Left hindlimb (tissue), 1 donor: ENCODE measurements at places on chromosomes 2 and 18.

DNA sequence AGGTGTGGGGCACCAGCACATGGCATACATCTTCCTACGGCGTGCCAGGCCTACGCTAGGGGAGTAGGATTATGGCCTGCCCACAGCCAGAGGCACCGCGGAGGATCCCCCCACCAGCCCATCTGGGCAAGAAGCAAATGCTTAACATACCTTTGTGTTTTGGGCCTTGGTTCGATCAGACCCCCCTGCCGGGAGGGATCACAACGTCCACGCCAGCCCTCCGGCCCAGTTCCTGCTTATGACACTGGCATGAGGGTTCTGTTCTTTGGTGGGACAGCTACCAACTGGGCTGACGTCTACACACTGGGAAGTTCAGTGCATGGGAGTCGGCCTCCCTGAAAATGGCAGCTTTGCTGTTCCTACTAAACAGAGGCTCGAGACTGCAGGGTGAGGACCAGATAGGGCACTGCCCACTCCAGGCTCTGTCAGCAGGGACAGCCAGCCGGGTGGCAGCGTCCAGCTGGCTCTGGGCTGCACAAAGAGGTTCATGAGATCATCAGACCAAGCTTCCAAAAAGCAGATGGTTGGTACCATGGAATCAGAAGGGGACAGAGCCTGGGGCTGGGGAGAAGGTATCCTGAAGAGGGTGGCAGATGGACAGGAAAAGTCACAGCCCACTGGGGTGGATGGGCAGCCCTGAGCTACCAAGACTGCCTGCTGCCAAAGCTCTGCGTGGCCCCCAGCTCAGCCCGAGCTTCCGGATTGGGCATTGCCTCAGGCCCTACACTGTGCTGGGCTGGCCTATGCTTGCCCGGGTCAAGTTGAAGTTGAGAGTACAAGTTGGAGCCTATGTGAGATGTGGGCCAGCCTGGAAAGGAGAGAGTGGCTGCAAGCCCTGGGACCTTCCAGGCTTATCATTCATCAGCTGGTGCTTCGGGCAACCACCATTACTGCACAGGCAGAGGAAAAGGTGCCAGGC is 61.7 kb upstream of the TEX51 start:
- DNase-seq = no peak

GRCh38 chr2:28979576-28980366 is 1.3 kb upstream of the TOGARAM2 start:
- DNase-seq = no peak

GRCh38 chr2:171490577-171490976 is 31.7 kb upstream of the CYBRD1 start:
- no peak for DNase-seq

GRCh38 chr2:129483366-129483765 is 496.1 kb upstream of the RAB6C start:
- DNase-seq = no peak

DNA sequence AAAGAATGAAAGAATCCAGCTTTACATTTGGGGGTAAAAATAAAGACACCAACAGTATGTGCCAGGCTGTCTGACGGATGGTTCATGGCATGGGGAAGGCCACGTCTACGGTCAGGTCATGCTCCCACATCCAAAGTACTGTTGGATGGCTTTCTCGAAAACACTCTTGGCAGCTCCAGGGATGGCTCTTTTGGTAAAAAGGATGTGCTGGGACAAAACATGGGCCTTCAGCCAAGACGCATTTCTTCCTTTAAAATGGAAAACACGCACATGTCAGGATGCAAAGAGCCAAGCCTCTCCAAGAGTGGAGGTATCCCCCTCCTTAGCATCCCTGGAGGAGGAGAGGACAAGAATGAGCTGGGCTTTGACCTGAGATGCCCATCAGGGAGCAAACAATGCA is 376.5 kb upstream of the KLHL29 start:
- DNase-seq = no peak

GRCh38 chr2:224832207-224832606 is 116.0 kb upstream of the CCDC195 start:
- DNase-seq = no peak

GRCh38 chr2:167471332-167471731 is 583.1 kb downstream of the XIRP2 start:
- no peak for DNase-seq

DNA sequence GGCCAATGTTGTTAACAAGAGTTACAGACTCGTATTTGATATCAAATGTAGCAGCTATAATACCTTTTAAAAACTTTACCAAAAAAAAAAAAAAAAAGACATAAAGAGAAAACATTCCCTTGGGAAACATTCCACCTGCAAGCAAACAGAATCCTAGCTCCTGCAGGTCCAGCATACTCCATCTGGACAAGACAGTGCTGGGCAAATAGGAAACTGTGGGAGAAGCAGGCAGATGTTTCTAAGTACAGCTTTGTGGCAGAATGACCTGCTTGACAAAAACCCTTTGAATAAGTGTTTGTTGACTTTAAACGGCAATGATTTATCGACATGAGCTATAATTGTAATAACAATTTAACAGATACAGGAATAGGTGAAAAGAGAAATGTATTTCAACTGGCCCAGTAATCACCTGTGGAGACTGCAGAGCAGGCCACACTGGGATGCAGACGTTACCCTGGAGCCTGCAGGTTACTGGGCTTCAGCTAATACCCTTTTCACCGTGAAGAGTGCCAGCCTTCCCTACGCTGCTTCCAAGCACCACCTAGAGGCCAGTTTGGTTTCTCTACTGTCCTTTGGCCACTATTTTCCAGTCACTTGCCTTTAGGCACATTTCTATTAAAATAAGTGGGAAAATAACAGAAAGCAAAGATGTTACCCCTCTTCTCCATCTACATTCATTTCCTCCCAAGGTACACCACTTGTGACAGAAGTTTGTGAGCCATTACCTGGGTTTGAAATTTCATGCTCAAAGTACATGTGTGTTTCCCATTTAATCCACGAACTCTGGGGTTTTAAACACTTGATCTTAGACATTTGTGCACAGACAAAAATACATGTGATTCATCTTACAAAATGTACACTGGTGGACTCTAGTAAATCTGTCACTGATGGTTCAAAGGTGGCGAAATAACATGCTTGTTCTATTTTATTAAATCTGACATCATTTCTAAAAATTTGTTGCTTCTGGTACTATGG is 96.9 kb upstream of the ZNF397 start:
- DNase-seq = no peak

DNA sequence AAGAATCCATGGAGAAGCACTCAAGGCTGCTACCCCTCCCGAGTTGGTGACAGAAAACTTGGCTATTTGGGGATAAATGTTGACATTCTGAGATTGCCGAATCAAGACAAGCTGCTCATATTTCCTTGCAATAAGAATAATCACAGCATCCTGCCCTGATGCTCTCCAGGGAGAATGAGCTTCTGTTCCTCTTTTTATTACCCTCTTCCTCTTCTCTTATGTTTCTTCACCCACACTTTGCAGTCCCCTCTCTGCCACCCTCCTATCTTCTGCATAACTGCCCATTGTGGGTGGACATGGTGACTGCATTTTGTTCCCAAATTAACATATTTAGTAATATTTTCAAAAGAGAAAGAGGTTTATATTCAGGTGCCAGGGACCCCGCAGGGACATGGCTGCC is 11.9 kb upstream of the MSGN1 start:
- no peak for DNase-seq

DNA sequence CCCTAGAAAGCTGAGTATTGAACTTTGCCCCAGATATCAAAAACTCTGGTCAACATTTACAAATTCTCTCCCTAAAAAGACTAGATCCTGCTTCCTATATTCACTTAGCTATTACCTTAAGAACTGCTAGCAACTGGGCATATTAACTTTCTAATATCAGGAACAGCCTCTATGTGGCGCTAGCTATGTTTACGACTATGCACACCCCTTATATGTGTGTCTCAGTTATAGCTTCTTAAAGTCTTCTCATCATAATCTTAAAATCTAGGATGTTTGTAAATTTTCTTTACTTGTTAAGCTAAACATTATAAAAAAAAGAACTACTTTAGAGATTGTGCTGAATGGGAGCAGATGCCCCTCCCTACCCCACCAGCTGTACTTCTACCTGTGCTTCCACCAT is 1.7 kb upstream of the STAMBP start:
- DNase-seq = no peak

DNA sequence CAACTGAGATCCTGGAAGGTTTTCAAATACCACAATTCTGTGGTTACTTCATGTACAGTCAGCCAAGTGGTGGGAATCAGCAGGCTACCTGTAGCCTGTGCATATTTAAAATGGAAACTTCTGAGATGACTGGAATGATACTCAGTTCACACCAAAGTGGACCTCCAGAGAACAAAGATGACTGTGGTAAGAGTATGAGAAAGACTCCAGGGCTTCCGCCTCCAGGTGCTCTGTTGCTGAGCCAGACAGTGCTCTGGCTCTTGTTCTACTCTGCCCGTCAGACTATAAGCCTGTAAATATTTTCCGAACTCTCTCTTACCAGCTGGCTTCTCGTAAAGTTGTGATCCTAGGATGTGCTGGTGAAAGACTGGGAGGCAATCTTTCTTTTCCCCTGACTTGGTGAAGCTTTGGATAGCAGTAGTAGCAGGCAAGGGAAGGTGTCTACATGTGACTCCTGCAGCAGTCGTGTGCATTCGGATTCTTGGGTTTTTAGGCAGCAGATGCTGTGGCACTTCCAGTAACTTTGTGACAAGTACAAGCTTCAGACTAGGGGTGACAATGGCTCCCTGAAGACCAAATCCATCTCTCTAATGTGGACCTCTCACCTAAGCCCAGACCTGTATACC is 23.1 kb downstream of the ST3GAL5 start:
- DNase-seq = no peak

GRCh38 chr2:3622967-3623366 is 28.1 kb downstream of the COLEC11 start:
- DNase-seq = no peak

DNA sequence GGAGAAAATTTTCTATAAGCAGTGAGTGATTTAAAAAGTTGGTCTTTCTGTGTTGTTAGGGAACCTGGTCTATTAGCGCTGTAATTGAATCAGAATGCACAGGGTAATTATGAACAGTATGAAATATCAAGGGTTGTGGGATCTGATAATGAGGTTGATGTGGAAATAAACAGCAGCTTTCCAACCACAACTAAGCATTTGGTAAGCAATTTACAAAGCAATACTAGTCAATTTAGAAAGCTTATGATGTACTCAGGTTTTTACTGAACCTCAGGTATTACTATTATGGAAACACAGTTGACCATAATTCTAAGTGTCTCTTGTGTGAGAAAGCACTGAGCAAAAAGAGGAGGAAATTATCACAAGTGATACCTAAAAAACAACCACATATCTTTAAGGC is 11.0 kb upstream of the SMCHD1 start:
- DNase-seq = no peak

GRCh38 chr2:99365661-99366060 is 28.5 kb downstream of the EIF5B start:
- DNase-seq = no peak

- DNase-seq = no peak
Observed at GRCh38 chr2:212863185-212863588, 288.2 kb downstream of the IKZF2 start.

GRCh38 chr18:43587538-43588153 is 310.4 kb upstream of the SYT4 start:
- no peak for DNase-seq

GRCh38 chr2:37871456-37872191 is 53.5 kb upstream of the RMDN2 start:
- DNase-seq = no peak

DNA sequence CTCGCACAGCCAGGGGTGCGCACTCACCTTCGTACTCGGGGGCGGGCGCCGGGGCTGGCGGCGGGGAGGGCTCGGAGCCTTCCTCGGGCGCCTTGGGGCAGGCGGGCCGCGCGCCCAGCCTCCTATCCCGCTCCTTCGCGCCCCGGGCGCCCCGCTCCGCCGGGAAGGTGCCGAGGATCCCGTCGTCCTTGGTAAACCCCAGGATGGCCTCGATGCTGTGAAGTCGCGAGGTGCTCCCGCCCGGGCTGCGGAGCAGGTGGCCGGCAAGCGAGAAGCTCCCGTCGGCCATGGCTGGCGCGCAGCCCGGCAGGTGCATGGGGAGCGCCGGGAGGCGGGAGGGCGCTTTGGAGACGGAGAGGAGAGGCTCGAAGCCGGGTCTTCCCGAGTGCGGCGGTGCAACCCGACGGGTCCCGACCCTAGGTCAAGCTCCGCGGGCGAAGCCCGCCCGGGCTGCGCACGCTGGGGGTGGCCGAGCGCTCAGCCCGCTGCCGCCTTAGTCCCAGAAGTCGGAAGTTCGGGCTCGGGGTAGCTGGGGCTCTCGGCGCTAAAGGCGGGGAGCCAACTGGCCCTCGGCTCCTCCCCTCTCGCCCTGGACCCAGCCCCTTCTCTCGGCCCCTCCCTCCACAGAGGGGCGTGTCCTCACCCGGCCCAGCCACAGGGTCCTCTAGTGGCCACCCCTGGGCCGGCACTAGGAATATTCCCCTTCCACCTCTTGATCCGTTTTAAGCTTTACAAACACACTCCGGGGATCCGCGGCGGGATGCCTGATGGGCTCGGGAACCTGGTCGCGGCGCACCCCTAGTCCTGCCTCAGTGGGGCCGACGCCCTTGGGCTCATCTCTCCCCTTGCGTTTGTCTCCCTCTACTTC is at the start of gene RAX:
TSS of gene RAX (minus strand) at position 564 of the 868 bp plus-strand sequence. CDS start at position 316, 248 bp downstream.
- DNase-seq = no peak

- no peak for DNase-seq
Observed at GRCh38 chr2:3488855-3489763, 30.2 kb downstream of the ADI1 start.

GRCh38 chr2:8606226-8606625 is 75.6 kb upstream of the ID2 start:
- no peak for DNase-seq

- DNase-seq = no peak
Observed at GRCh38 chr2:13034861-13035260, 318.1 kb downstream of the TRIB2 start.

- DNase-seq = no peak
Observed at GRCh38 chr2:232576995-232577394, 26.5 kb downstream of the EIF4E2 start.

DNA sequence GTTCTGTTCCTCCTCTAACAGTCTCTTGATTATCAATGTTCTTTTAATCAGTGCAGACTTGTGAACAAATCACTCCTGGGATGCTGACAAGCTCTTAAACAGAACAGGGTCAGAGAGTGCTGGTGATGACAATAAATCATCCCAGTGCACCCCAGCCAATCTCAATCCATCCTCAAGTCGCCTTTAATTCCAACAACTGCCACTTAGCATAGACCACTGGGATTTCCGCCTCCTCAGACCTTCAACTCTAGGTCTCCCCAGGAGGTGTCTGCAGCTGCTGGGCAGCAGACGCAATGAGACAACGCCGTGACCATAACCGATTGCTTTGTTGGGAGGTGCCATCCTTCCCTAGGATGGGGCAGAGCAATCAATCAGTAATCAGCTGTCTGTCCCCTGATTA is 184.2 kb upstream of the ACAA2 start:
- DNase-seq = no peak

DNA sequence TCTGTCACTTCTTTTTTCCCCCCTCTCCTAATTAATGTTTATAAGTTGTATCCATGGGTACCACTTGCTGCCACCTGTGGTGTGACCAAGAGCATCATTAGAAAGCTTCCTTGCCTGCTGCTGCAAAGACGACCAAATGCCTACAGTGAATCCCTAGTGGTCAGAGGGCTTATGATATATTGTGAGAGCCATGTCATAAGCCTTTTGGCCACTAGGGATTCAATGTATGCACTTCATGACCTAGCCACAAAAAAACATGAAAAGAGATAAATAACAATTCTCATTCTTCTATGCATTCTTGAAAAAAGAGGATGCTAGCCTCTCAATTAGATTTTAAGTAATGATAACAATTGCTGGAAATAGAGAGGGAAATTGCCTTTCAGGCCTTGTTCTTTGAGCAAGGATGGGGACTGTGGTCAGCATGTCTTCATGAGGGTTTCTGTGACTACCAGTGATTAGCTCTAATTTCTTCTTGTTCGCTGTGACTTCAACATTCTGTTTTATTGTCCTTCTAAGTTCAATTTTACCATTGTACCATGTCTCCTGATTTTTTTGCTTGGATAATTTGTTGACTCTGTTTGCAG is 435.3 kb downstream of the TGIF1 start:
- no peak for DNase-seq
